Umbilical cord (tissue), 2 donors: ENCODE measurements at places on chromosomes 4 and X.
A peak's percentile ranks its signal among the peaks of the same experiment; 100 is the strongest.

DNA sequence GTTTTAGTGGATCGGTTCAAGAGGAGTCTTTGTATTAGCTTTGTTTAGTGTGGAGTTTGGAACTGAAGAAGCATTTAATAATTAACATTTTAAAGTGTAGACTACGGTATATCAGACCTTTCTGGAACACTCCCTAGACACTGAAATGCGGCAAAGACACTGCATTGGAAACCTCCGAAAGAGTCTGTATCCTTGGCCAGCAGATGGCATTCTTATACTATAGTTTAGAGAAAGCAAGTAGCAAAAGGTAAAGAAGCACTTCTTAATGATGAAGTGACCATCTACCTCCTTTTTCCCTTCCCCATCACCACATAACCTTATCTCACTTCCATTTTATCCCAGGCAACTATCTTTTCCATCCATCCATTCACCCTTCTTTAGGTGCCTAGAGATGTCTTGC is 7.6 kb downstream of the FABP2 start:
- peak; percentile 70 for DNase-seq

DNA sequence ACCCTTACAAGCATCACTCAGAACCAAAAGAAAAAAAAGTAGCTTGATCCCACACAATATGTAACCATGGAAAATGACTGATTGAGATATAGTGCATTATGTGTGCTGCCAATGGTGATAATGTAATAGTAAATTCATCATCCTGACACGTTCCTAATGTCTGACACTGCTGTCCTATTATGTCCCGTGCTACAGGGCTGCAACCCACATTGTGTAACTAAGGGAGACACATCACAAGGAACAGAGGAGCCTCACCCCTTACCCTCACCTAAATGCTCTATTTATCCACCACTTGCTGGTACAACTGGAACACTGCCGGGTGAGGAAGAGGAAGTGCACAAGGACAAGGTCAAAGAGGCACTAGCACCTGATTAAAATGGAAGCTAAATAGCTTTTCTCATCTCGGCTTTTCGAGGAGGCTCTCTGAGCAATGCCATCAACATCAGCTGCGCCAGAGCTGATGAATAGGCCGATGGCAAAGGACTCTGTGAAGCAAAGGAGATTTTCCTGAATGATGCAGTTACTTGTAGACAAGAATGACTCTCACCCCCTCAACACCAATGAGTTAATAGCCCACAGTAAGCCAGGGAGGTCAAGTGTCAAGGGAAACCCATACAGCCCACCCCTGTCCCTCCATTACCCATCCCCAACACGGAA is 181.6 kb downstream of the HNRNPD start:
- DNase-seq = no peak

GRCh38 chrX:40449396-40449795 is 131.4 kb upstream of the ATP6AP2 start:
- DNase-seq = no peak

DNA sequence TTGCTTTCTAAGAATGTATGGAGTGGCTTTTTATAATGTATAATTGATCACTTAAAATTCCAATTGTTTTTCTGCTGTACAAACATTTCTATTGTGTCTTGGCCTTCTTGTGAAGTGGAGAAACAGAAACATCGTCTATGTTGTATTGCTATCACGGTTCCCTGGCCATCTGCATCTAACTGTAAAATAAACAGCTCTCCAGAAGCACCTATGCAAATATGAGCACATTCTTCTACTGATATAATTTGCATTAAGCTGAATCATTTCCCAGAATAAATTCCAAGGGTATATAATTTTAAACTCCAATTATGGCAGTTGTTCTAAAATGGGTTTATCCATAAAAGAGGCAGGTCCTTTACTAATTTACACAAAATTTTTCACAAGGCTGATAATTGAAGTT is 261.6 kb upstream of the STS start:
- DNase-seq = no peak

- DNase-seq = peak; percentile 23
These were observed 5.1 kb upstream of the GABRQ start for GRCh38 chrX:152632445-152633097.

DNA sequence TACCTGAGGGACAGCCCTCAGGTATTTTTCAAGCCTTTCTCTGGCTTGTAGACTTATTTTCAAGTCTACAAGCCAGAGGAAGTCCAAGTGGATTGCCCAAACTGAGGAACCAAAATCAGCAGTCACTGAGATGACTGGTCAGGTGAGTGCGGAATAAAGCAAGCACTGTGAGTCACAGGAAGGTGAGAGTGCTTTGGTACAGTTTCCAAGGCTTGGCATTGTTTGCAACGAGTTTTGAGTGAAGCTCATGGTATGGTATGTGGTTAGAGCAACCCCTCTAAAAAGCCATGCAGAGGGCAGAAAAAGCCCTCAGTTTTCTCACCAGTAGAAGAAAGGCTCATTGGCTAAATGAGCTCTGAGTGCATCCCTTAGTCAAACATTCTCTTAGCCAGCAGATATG is 112.8 kb upstream of the EOLA2 start:
- no peak for DNase-seq

DNA sequence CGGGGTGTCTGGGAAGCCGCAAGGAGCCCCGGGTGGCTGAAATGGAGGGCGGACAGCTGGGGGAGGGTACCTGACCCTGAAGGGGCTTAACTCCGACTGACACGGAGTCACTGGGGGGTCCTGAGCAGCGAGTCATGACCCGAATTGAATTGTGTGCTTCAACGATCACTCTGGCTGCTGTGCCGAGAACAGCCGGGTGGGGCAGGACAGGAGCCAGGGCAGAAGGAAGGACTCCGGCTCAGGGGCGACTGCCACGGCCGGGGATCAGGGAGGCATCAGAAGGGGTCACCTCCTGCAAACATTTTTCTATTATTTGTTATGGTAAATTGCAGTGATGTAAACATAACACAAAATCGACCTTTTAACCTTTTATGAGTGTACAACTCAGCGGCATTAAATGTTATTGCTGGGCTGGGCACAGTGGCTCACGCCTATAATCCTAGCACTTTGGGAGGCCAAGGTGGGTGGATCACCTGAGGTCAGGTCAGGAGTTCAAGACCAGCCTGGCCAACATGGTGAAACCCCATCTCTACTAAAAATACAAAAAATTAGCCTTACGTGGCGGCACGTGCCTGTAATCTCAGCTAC is 21.6 kb downstream of the ZFYVE28 start:
- DNase-seq = no peak

DNA sequence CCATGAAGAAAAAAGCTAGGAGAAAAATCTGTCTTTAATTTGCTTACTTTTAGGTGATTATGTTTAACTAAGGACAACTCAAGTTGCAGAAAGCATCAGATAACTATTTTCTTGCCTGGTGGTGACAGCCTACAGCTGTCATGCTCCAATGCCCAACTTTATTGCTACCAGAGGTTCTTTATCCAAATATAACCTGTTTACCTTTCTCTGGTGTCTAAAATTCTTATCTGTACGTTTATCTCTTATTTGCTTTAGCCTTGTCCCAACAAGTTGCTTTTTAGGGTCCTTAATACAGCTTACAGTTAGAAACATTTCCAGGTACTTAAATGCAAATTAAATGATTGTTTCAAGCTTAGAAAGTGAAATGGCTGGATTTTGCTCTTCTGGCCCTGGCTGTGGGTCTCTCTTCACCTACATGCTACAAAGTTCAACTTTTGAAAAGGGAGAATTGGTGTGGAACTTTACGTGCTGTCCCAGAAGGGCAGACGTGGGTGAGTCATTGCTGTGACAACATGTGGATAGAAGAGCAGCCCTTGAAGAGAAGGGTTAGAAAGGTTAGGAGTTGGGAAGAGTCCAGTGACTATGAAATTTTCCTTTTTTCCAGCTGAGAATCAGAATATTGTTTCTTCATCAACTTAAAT is 60.7 kb downstream of the HPGD start:
- no peak for DNase-seq

- DNase-seq = no peak
These were observed 178.3 kb downstream of the OPHN1 start for GRCh38 chrX:68254738-68255645.
